ENCODE measurements at places on chromosomes 13 and 19. TPM values are rescaled to one million over a fixed set of nuclear protein-coding genes. Genes with fewer than 3 reads are reported as not detected.

GRCh38 chr19:45529420-45529785, 22.1 kb downstream of the VASP start:
- H3K27me3 ChIP-seq: peaks cover 3% of the 10 kb centered on the region
- peaks cover 23% of the 10 kb centered on the region for H3K36me3 ChIP-seq
- peak overlapping the region; percentile 64 for H3K4me3 ChIP-seq

AMER2 gene
- 0.04 TPM for total RNA-seq

SCN1B gene
- total RNA-seq: 3.8 TPM

GRCh38 chr13:75850916-75851315, 214.8 kb downstream of the LMO7 start:
- no peaks in the 10 kb centered on the region for H3K4me1 ChIP-seq
- DNase-seq: no peak
- no peak overlapping the region for H3K27ac ChIP-seq

DIRAS1 gene
- 9.7 TPM for total RNA-seq

DNA sequence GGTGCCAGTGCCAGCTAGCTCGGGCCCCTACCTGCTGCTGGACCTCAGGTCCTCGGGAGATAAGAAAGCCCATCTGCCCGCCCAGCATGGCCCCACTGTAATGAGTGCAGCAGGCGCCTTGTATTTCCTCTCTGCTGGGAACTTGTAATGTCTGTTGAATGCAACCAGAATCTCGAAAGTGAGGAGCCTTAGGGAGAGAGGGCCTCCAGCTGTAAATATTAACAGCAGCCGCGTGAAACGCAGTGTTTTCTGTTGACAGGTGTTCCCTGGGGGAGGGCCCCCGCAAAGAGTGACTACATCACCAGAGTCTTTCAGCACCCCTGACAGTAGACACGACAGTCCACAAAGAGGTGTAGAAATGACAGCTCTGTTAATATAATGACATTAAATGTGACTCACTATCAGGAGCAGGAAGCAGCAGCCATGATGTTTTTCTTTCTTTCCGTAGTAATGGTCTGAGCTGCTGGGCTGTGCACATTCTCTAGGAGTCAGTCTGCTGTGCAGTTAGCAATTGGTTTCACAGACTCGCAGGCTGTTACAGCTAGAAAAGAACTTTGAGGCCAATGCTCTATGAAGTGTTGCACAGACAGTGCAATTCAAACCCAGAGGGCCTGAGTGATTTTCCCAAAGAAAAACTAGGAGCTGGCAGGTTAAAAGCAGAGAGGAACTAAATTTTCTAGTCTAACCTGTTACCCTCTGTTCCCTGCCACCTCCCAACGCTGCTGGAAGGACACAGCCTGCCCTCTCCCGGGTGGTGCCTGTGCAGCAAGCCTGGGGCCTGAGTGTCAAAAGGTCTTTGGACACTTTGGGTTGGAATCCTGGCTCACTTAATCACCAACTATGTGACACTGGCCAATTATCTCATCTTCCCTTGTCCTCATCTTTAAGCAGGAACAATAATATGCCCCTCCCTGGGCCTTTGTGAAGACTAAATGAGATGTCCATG, 58.6 kb upstream of the WASF3 start:
- H3K4me3 ChIP-seq: no peak overlapping the region
- no peaks in the 10 kb centered on the region for H3K36me3 ChIP-seq
- peaks cover 7% of the 10 kb centered on the region for H3K4me1 ChIP-seq
- H3K27me3 ChIP-seq: no peaks in the 10 kb centered on the region
- DNase-seq: no peak

- no peaks in the 10 kb centered on the region for H3K4me1 ChIP-seq
- H3K4me3 ChIP-seq: no peak overlapping the region
- no peaks in the 10 kb centered on the region for H3K36me3 ChIP-seq
Observed at GRCh38 chr13:73661066-73661465, 473.1 kb downstream of the KLF12 start.

TDRD12 gene
- 1.3 TPM for total RNA-seq

URAD gene
- not detected for total RNA-seq

- H3K4me3 ChIP-seq: no peak overlapping the region
- H3K36me3 ChIP-seq: no peaks in the 10 kb centered on the region
- no peak overlapping the region for H3K27ac ChIP-seq
- DNase-seq: no peak
Observed at GRCh38 chr13:109096101-109096500, 466.7 kb downstream of the MYO16 start.
